A673 (cell line): ENCODE measurements at places on chromosomes 5 and 9. TPM values are rescaled to one million over a fixed set of nuclear protein-coding genes. Genes with fewer than 3 reads are reported as not detected.

- no peak for DNase-seq
These were observed 38.3 kb upstream of the ADRA1B start for GRCh38 chr5:159877894-159878448.

IL4 gene
- total RNA-seq = not detected in 2 replicates

ABCA1 gene
- 0.69 and 1.6 TPM in 2 replicates for total RNA-seq

DPM2 gene
- total RNA-seq = 51.5 and 52.9 TPM in 2 replicates

ABL1 gene
- 78.6 and 81.3 TPM in 2 replicates for total RNA-seq

DNA sequence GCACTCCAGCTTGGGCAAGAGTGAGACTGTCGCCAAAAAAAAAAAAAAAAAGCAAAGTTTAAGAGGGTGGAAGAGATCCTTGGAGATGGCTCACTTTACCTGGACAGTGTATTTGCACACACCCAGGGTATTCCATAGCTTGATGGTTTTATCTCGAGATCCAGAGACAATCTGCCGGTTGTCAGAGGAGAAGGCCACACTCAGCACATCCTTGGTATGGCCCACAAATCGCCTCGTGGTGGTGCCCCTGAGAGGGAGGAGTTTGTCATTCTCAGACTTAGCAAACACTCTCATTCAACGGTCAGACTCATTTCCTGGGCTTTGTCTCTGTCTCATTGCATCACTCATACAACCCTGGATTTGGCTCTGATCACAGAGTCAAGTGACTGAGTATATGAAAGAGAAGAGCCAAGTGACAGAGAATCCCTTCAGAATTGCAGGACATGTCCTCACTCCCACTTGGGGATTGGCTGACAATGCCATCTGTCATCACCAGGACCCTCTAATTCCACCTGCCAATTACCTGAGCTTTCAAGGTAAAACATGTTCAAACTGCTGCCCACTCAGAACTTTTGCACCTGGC, 2.2 kb downstream of the RACK1 start:
- peak; percentile 87 for DNase-seq

DNA sequence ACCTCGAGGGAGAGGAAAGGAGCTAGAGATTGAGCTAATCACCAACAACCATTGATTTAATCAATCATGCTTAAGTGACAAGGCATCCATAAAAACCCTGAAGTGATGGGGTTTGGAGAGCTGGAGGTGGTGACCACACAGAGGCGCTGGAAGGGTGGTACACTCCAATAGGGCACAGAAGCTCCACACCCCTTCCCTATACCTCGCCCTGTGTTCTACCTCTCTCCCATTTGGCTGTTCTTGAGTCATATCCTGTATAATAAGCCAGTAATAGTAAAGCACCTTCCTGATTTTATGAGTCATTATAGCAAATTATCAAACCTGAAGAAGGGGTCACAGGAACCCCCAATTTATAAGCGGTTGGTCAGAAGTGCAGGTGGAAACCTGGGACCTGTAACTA, 18.3 kb downstream of the ACTL7B start:
- DNase-seq = no peak

- no peak for DNase-seq
These were observed 142.8 kb downstream of the GADD45G start for GRCh38 chr9:89747596-89747995.

DNA sequence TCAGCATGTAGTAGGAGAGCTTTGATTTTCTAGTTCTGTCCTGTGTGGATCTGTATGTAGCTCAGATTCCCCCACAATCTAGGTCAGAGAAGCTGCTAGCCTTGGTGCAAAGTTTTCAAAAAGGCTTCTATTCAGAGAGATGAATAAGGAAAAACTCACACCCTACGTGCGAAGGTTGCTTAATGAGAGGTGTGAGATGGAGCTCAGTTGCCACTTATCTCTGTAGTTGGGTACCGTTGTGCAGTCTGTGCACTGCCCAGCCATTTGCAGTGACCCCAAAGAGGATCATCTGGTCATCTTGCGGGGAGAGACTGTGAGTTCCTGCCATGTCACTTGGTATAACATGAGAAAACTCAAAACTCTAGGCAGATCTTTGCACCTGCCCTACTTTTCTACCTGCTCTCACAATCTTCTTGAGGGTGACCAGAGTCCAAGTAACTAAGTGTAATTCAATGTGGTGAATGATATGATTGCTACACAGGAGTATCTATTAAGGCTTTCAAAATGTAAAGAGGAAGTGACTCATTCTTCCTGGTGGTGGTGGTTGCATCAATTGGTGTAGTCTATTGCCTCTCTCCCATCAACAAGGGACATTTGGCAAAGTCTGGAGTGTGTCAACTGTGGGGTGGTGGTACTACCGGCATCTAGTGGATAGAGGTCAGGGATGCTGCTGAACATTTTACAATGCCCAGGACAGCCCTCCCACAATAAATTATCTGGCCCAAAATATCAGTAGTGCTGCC, 65.2 kb downstream of the TMC1 start:
- peak; percentile 82 for DNase-seq

PCDHGA10 gene
- total RNA-seq = 3.6 TPM in 2 replicates

- no peak for DNase-seq
These were observed 352.4 kb upstream of the ACTBL2 start for GRCh38 chr5:57834829-57835608.

- DNase-seq = peak; percentile 10
These were observed 78.2 kb downstream of the FAM114A2 start for GRCh38 chr5:153960269-153961215.

FBXL17 gene
- total RNA-seq = 5.7 and 8.1 TPM in 2 replicates

DNA sequence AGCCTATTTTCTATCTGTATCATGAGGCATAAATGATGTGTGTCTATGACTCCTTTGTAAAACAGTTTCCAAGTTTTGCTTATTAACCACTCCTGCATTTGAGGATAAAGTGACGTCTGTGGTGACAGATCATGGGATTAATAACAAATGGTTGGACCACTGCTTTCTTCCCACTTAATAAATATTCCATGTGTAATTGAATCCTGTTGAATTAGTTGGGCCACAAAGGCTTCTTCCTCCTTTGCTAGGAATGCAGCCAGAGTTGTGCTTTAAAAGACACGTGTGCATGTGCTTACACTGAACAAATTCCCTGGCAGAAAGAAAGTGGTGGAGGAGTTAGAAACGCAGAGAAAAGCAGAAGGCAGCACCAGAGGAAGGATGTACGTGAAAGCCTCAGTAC, 150.2 kb downstream of the ACTBL2 start:
- DNase-seq = no peak

DNA sequence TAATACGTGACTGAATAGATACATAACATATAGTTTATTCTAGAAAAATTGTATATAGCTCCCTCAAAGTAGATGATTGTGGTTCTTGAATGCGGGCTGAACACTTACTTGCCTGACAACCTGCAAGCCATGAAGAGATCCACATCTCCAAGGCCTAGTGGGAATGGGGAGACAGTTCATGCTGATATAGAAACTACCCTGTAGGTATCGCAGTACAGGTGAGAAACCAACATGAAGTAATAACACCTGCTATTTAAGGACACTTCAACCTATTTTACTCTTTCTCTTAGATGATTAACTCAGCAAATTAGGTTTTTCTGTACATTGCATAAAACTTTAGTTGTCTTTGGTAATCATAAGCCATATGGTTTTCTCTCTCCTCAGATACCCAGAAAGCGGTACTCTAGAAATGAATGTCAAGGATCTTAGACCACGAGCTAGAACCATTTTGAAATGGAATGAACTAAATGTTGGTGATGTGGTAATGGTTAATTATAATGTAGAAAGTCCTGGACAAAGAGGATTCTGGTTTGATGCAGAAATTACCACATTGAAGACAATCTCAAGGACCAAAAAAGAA, 47.3 kb downstream of the UHRF2 start:
- no peak for DNase-seq

DNA sequence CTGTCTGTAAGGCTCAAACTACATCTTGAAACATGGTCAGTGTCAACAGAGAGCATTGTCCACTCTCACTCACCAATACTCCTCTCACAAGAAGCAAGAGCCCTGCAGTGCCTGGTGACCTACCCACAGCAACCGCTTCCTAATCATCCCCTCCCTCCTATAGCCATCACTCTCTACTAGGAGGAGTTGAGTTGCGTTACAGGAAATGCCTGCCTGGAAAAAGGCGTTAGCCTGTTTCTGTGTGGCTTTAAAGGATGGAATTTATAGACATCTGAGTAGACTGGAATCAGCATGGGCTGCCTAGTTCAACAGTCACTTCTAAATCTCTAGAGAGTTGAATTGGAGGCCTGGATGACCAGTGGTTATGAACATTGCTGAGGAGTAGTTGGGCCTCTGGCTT, 108.3 kb upstream of the FER start:
- DNase-seq = peak; percentile 49

GRCh38 chr9:8825585-8826147, 1026.1 kb upstream of the DMAC1 start:
- no peak for DNase-seq

DNA sequence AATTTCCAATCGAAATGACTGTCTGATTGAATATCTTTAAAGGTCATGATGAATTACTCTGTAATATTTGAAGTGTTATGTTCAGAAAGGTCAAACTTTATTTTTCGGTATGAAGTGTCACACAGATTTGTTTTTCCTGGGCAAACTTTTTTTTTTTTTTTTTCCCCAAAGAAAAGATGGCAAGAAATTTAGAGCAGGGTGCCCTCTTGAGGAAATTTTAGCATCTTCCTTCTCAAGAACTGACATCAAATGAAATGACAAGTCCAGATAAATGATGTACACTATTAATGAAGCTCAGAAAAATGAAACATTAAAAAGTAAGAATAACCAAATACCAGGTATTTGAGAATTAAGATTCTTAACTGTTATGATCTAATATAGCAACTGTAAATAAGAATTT, 123.6 kb downstream of the INVS start:
- peak; percentile 69 for DNase-seq
